ENCODE measurements at places on chromosomes 1 and 21.

- DNase-seq, result no peak
Measured at GRCh38 chr1:112800289-112800688, 85.2 kb upstream of the PPM1J start.

DNA sequence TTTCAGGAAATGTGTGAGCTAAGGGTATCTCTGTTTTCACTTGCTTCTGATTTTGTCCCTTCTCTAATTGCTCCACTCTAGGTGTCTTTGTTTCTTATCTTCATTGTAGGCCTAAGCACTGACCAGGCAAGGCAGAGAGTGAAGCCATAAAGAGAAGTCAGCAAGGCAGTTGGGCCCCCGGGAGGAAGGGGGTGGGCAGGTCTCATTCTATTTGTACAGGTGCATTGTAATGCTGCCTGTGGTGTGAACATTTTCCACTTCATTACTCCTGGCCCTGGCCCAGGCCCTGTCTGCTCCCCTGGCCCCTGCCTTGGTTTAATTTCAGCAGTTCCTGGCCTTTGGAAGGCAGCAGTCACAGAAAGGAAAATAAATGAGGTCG lies 86.4 kb upstream of the JUN start:
- DNase-seq, result no peak

- no peak for DNase-seq
Measured at GRCh38 chr1:173161510-173162221, 45.5 kb downstream of the TNFSF4 start.

DNA sequence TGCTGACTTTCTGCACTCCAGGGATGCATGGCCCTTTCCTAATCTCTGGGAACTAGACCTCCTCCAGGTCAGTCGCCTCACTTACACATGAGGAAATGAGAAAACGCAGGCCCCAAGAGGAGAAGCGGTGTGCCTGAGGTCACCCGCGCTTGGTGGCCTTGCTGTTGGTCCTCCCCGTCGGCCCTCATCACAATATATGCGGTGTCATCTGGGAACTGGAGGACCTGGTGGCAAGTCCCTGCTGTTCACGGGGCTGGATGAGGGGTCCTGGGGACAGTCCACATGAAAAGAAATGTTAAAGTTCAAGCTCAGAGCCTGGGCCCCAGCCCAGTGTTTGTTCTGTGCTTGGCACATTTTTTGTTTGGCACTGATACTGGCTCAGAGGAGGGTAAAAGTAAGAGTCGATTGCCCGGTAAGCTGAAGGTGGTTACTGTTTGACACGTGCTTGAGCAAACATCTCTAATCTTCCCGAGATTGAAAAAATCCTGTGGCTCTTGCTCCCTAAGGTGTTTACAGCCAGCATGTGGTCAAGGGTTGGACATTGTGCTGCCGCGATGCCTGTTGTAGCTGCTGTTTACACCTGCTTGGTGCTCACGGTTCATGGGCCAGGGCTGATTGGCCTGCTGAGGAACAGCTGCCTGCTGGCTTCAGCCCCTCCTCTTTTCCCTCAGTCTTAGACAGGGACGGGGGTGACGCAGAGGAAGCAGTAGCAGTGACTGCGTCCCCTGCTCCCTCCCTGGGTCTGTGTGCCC lies 5.2 kb downstream of the COQ8A start:
- no peak for DNase-seq

- DNase-seq, result no peak
Measured at GRCh38 chr1:66243548-66244130, 290.3 kb upstream of the SGIP1 start.

GRCh38 chr1:53678507-53678906 lies 60.5 kb downstream of the GLIS1 start:
- no peak for DNase-seq
